CD8-positive, alpha-beta memory T cell (primary cell): ENCODE measurements at places on chromosomes 1 and 21.

- DNase-seq = no peak
These were observed 154.2 kb upstream of the NRIP1 start for GRCh38 chr21:15219039-15219438.

DNA sequence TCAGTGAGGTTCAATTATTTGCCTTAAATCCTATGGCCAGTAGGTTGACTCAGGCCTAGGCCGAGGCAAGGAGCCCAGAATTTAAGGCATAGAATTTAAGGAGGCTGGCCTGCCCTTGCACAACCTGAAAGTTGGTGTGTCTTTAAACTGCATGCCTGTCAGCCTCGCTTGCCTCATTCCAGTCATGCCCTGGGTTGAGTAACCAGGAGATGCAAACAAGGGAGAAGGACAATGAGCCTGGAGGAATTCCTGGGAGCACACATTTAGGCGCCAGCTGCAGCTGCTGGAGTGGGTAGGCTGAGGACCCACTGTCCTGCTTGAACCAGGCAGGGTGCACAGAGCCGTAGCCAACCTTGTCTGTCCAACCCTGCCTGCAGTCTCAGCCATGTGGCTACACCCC, 11.7 kb downstream of the CD2 start:
- no peak for DNase-seq

DNA sequence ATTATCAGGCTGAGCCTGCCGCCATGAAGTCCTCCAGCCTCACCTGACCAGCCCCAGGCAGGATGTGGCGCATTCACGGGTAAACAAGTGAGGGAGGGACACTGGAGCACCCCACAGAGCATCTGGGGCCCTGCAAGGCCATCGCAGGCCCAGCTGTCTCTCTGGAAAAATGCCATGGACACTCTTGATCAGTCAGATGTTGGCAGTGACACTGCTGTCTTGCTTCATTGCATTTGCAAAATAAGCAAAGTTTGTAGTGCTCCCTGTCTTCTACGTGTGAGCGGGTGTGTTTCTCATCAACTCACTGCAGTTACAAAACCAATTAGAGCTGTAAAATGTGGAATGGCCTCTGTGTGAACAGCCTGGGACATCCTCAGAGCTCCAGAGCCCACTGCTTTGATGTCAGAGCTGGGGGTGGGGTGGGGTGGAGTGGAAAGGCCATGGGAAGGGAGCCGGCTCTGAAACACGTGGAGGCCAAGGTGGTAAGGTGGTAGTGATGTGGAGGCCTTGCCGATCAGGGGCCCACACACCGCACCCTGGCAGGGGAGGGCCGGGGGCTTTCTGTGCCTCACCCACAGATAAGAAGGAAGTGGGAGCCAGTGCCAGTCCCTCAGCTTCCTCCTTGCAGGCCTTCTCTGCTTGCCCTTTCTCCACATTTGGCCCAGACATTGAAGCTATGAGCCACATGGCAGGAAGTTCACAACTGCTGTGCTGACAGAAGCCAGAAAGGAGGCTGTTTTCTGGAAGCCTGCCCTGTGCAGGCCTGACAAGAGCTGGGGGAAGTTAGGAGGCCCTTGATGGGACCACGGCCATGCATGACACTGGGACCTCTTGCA, 254.9 kb downstream of the RHOU start:
- no peak for DNase-seq

- no peak for DNase-seq
These were observed 170.8 kb downstream of the EDEM3 start for GRCh38 chr1:184583849-184584248.

- peak; percentile 64 for DNase-seq
These were observed 483 bp downstream of the UBQLN4 start for GRCh38 chr1:156052862-156053767.

GRCh38 chr1:31396633-31397351, 16.2 kb upstream of the SERINC2 start:
- no peak for DNase-seq

GRCh38 chr1:10161541-10162290, 48.7 kb upstream of the KIF1B start:
- DNase-seq = no peak

- DNase-seq = peak; percentile 75
These were observed at the start of gene NIBAN1 for GRCh38 chr1:184974056-184974836. TSS of gene NIBAN1 (minus strand) at chr1:184974508. CDS start at chr1:184974356, 152 bp downstream.

DNA sequence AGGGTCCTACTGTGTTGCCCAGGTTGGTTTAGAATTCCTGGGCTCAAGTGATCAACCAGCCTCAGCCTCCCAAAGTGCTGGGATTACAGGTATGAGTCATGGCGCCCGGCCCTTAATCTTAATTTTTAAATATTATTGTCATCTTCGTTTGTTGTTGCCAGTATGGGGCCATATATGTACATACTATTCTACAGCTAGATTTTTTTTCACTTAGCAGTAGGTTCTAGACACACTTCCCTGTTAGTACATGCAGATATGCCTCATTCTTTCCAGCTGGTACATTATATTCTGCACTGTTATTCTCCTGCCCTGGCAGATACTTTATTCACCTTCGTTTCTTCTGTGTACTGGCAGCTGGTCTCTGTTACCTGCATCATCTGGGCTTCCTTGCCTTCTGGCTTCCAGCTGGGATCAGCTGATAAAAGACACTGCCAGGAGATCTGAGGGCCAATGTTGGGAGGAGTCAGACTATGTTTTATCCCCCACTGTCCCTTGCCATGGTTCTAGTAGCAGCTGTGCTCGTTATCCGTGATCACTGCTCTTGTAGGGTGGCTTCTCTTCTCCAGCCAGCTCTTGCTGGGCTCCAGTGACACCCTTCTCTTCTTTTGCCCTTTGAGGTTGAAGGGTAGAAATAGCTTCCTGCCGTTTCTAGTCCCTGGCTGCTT, 24.7 kb downstream of the ST3GAL3 start:
- DNase-seq = no peak

DNA sequence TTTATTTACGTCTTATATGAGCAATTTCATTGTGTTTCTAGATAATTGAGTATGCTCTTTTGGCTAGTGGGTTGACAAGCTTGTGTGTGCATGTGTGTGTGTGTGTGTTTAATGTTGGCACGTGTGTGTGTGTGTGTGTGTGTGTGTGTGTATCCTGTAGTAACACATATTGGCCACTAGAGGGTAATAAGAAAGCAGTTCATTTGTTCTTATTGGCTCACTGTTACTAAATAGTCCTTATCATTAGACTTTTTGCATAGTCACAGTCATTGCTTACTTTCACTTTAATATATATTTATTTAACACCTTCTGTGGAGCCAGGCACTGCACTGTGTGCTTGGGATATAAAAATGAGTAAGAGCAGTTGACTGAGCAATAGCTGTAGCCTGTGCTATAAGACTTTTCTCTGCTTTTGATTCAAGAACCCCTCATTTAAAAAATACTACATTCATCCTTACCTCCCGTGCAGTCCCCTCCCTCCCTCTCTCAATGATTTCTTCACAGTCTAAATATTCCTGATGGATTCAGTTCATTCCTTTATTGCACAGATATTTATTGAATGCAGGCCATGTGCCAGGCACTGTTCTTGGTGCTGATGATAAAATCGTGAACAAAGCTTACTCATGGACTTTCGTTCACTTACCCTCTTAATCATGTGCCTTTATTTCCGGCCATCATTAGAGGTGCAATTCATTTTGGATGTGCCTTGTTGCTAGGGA, 96.7 kb downstream of the DYRK1A start:
- peak; percentile 31 for DNase-seq

GRCh38 chr1:221776495-221777301, 34.8 kb upstream of the DUSP10 start:
- no peak for DNase-seq

- DNase-seq = no peak
These were observed 121.4 kb downstream of the KCNK1 start for GRCh38 chr1:233735331-233735730.

- DNase-seq = no peak
These were observed 111.4 kb downstream of the TBX19 start for GRCh38 chr1:168391851-168392681.

- DNase-seq = no peak
These were observed 2.7 kb downstream of the PLEKHA6 start for GRCh38 chr1:204356997-204357396.

DNA sequence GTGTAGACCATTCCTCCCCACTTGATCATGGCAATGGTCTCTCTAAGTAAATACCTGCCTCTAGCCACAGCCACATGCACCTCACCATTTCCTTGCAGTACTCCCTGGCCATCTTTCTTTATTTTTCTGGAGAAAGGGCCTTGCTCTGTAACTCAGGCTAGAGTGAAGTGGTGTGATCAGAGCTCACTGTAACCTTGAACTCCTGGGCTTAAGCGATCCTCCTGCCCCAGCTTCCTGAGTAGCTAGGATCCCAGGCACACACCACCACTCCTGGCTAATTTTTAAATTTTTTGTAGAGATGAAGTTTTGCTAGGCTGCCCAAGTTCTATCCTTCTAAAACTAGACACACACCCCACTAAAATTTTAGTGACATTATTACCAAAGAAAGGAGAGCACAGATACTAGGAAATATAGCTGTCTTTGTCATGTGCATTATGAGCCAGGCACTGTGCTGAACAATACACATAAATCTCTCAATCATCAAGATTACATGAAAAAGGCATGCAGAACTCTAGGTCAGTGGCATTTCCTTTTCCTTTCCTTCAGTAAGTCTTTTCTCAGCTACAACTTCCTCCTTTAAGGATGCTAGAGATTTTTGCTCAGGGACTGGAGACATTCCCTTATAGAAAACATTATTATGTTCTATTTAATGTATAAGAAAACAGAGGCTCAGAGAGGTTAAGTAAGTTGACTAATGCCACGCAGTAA, 95.0 kb upstream of the SERBP1 start:
- no peak for DNase-seq

- no peak for DNase-seq
These were observed 5.5 kb upstream of the ZBED6 start for GRCh38 chr1:203789966-203790365.

GRCh38 chr1:1081311-1082238, 7.5 kb upstream of the RNF223 start:
- no peak for DNase-seq

DNA sequence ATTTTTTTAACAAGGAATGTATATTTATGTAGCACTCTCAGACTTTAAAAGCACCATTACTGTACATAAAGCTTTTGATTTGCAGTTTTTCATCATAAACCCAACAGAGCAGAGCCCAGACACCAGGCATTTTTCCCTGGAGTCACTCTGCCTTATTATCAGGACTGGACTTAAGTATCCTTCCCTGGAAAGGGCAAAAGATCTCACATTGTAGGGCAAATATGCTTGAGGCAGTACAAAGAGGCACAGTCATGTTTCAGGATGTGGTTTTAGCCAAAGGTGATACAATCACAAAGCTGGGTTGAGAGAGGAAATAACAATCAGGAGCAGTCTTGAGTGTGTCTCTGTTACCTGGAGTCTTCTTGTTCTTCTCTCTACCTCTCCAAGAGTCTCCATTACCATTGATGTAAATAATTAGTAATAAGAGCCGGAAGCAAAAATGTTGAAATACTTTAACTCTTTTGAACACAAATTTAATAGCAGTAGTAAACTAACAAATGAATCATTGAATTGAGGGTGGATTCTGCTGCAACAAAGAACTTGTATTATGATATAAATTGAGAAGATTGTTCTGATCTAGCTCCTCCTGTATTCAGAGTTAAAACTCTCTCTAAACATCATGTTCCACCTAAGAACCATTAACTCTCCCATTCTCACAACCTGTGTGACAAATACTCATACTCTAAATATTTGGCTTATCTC, 160.5 kb downstream of the LTN1 start:
- peak; percentile 51 for DNase-seq

DNA sequence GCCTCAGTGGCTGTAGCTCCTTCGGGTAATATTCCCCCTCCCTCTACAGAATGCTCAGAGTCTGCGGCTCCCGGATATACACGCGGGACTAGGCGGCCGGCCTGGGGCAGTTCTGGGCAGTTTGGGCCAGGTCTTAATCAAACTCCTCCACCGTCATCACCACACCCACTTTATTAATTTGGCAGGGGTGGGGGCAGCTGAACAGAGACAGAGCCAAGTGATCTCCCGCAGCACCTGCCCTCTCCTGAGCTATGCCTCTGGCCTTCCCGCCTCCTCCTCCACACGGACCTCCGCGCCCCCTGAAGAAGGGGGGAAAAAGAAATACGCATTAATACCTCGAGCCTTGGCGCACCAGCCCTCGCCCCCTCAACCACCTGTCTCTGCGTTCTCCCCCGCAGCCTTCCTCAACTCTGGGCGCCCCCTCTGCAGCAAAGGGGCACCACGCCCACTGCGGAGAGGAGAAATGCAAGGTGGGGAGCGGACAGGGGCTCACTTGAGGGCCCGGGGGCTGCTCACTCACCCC, 42.6 kb downstream of the CD34 start:
- peak; percentile 57 for DNase-seq

- DNase-seq = no peak
These were observed 29.5 kb downstream of the EGLN1 start for GRCh38 chr1:231392389-231393131.

DNA sequence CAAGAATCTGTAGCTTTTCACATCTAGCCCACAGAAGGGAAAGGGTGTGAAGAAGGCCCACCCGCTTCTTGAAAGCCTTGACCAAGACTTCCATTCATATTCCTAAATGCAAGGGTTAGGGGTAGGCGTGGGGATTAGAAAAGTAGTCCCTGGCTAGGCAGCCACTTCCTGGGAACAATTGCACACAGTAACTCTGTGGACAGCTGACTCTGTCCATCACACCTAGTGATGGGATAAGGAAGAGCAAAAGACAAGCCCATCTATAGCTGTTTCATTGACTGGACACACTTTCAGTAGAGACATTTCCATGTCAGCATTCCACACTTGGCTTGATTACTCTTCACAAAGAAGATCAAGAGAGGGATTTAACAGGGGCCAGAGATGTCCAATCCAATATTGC, 294.2 kb downstream of the PBX1 start:
- no peak for DNase-seq

GRCh38 chr1:79304131-79304530, 297.6 kb upstream of the ADGRL4 start:
- DNase-seq = no peak

GRCh38 chr21:25557180-25557579, 50.1 kb downstream of the MRPL39 start:
- no peak for DNase-seq

DNA sequence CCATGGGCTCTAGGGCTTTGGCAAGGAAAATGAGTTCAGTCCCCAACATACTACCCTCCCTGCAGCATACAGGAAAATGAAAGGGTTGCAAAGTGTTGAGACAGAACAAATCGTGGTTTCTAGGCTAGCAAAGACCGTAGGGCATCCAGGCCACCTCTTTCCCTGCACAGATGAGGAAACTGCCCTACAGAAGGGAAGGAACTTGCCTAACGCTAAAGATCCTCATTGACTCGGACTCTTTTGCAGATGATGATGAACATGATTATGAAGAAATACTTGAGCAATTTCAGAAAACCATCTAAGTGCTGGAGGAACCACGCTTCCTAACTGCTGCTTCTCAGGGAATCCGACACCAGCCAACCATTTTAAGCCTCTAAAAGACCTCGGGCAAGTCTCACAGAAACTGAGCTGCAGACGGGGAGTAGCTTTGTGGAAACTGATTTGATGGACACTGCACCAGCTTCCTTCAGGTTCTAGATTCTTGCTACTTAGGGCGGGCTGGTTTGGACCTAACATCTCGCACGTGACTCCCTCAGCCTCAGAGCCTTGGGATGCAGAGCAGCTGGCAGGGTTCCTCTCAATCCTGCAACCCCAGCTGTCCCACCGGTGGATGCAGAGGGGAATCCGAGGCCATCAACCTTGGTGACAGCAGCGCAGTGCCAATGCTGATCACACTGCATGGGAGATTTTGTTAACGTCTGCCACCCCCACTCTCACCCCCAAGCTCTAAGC, 13.4 kb downstream of the THEMIS2 start:
- no peak for DNase-seq

GRCh38 chr1:219339466-219339865, 165.8 kb downstream of the LYPLAL1 start:
- DNase-seq = no peak
